ENCODE measurements at places on chromosomes 12 and 14. TPM values are rescaled to one million over a fixed set of nuclear protein-coding genes. Genes with fewer than 3 reads are reported as not detected.

- no peak for DNase-seq
Measured at GRCh38 chr14:70711451-70711850, 69.7 kb downstream of the TTC9 start.

DNA sequence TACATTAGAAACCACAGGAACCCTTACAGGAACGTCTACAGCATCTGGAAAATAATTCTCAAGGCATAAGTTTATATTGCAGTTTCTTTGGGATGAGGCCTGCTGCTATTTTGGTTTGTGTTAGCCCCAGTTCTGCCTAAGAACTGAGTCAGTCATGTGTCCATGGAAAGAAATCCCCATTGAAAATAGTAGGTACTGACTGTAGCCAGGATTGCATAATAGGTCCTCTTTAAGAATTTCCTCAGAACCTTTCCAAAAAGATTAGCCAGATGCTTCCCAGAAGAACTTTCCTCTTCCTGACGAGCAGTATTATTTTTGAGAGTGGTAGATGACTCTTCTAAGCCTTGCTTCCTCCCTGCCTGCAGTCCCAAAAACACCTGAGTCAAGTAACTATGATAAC lies 52.6 kb downstream of the RASSF8 start:
- peak; percentile 68 for DNase-seq

- no peak for DNase-seq
Measured at GRCh38 chr14:63512861-63513260, 30.3 kb downstream of the PPP2R5E start.

- no peak for DNase-seq
Measured at GRCh38 chr12:19447386-19447785, 8.1 kb downstream of the AEBP2 start.

DNA sequence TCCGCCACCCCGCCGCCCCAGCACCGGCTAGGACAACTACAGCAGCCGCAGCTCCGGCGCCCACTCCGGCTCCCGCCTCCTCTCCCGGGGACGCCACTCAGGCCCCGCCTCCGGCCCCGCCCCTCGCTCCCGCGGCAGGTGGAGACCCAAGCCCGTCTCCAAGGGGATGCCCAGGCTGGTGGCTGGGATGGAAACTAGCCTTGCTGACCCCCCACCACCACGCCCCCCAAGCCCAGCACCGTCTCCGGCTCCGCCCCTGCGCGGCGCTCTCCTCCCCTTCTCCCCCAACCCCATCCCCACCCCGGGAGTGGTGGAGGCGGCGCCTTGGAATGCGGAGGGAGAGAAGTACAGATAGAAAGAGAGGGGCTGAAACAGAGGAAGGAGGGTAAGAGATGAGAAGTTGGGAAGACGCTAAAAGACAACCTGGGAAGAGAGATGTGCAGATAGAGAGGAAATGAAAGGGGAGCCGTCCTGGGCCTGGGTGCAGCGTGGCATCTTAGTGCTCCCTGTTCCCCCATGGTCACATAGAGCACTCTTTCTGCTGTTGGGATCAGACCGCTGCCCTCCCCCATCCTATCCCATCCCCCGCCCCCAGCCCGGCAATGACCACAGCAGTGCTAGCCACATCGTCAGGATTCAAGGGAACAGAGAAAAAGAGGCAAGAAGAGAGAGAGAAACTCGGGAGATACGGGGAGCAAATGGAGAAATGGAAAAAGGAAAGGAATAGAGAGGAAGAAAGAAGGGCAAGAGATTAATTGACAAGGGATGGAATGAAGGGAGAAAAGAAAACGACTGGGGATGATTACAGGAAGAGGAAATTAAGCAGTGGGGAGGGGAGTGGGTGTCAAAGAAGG lies at the start of gene ITGA7:
Gene ITGA7, minus strand, starts transcription at position 64 of the 854 bp plus-strand sequence. CDS start 222 bp downstream, outside the sequence.
- no peak for DNase-seq

- no peak for DNase-seq
Measured at GRCh38 chr12:89504560-89505346, 19.8 kb downstream of the GALNT4 start.

DNA sequence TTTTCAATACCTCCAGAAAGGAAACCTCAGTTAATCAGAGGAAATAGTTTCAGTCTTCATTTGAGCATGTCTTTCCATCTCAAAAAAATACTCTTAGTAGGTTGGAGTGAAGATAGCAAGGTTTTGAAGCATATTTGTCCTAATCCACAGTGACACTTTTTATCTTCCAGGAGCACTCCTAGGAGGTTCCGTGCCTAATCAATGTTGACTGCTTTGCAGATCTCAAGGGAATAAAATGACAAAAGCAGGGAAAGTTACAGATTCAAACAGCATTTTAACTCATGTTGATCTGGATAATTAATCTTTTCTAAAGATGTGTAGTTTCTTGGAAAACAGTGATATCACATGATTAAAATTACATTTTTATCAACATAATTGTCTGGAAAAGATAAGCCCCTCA lies 213.9 kb downstream of the ANO6 start:
- DNase-seq = no peak

The PZP gene
- total RNA-seq = 2.4 TPM

The DEPDC4 gene
- total RNA-seq = 0.17 TPM

The KRT74 gene
- not detected for total RNA-seq

The TROAP gene
- 4.3 TPM for total RNA-seq

The ADCY4 gene
- 138 TPM for total RNA-seq

Measured in dermis blood vessel endothelial cell (primary cell).